ENCODE measurements at places on chromosomes 2 and 18.
A peak's percentile ranks its signal among the peaks of the same experiment; 100 is the strongest.

DNA sequence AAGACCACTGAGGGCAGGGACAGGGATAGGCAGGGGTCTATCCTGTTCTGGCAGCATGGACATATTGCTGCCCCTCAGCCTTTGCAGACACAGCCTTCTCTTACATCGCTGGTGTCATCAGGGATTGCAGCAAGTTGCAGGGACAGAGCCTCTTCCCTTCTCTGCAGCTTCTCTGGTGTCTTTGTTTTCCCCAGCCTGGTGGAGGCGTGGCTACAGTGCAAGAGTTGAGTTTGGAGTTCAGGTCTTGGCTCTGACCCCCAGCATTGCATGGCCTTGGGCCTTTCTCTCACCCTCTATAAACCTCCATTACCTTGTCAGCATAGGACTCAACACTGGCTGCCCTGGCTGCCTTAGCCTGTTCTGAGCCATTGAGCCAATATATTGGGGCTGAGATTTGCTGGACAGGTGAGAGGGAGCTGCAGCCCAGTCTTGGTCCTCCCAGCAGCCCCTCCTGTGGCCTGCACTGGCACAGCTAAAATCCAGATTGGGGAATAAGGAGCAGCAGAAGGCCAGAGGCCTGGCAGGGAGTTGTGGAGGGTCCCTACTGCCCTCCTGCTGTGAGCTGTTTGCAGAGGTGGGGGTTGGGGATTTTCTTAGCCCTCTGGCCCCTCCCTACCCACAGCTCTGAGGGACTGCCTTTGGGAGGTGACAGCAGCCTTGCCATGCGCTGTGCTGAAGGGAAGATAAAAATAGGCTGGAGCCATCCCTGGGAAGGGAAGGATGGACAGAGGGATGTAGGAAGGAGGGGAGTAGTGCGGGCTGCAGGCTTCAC is 22.8 kb downstream of the EHD3 start:
- no peaks in the 10 kb centered on the region for H3K36me3 ChIP-seq
- no peaks in the 10 kb centered on the region for H3K27me3 ChIP-seq
- DNase-seq = no peak
- no peak overlapping the region for H3K4me3 ChIP-seq

- no peak overlapping the region for H3K4me3 ChIP-seq
- no peaks in the 10 kb centered on the region for H3K4me1 ChIP-seq
- H3K27me3 ChIP-seq = no peaks in the 10 kb centered on the region
- no peak for DNase-seq
- no peak overlapping the region for H3K27ac ChIP-seq
Measured at GRCh38 chr18:57843386-57843785, 40.3 kb upstream of the ATP8B1 start.

- peak overlapping the region; percentile 21 for H3K27ac ChIP-seq
- H3K4me3 ChIP-seq = no peak overlapping the region
- H3K4me1 ChIP-seq = peaks cover 19% of the 10 kb centered on the region
- no peak for DNase-seq
- H3K36me3 ChIP-seq = no peaks in the 10 kb centered on the region
Measured at GRCh38 chr2:1973636-1974035, 229.3 kb upstream of the PXDN start.

- peaks cover 3% of the 10 kb centered on the region for H3K36me3 ChIP-seq
- no peak overlapping the region for H3K4me3 ChIP-seq
- no peak overlapping the region for H3K27ac ChIP-seq
- H3K27me3 ChIP-seq = no peaks in the 10 kb centered on the region
- DNase-seq = no peak
Measured at GRCh38 chr18:63992751-63993150, 22.9 kb downstream of the SERPINB8 start.

DNA sequence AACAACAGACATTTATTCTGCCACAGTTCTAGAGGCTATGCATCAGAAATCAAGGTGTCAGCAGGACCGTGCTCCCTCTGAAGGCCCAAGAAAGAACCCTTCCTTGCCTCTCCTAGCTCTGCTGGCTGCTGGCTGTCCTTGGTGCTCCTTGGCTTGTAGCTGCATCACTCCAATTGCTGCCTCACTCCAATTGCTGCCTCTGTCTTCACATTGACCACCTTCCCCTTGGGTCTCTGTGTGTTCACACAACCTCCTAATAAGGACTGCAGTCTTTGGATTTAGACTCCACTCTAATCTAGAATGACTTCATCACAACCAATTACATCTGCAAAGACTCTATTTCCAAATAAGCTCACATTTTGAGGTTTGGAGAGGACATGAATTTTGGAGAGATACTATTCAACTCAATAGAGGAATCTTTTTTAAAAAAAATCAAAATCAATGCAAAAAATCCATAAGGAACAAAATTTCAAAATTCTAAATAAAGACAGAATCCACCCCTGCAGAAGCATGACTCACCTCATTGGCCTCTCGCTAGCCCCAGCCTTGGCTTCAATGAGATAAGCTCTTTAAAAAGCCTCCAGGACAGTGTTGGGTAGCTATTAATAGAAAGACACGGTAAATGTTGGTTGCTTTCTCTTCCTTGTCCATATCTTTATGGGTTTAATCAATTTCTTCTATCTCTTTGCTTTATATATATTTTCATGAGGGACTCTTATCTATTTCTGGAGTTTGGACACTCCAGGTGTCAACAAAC is 267.6 kb upstream of the MGAT5 start:
- H3K27ac ChIP-seq = no peak overlapping the region
- peaks cover 3% of the 10 kb centered on the region for H3K27me3 ChIP-seq
- H3K36me3 ChIP-seq = no peaks in the 10 kb centered on the region
- H3K4me1 ChIP-seq = no peaks in the 10 kb centered on the region

- peak overlapping the region; percentile 55 for H3K27ac ChIP-seq
- no peaks in the 10 kb centered on the region for H3K27me3 ChIP-seq
- H3K36me3 ChIP-seq = no peaks in the 10 kb centered on the region
Measured at GRCh38 chr2:36407413-36407812, 51.8 kb downstream of the CRIM1 start.

GRCh38 chr2:134737671-134738070 is 18.9 kb upstream of the TMEM163 start:
- H3K27me3 ChIP-seq = no peaks in the 10 kb centered on the region
- H3K4me1 ChIP-seq = no peaks in the 10 kb centered on the region
- no peak overlapping the region for H3K4me3 ChIP-seq
- H3K27ac ChIP-seq = no peak overlapping the region

DNA sequence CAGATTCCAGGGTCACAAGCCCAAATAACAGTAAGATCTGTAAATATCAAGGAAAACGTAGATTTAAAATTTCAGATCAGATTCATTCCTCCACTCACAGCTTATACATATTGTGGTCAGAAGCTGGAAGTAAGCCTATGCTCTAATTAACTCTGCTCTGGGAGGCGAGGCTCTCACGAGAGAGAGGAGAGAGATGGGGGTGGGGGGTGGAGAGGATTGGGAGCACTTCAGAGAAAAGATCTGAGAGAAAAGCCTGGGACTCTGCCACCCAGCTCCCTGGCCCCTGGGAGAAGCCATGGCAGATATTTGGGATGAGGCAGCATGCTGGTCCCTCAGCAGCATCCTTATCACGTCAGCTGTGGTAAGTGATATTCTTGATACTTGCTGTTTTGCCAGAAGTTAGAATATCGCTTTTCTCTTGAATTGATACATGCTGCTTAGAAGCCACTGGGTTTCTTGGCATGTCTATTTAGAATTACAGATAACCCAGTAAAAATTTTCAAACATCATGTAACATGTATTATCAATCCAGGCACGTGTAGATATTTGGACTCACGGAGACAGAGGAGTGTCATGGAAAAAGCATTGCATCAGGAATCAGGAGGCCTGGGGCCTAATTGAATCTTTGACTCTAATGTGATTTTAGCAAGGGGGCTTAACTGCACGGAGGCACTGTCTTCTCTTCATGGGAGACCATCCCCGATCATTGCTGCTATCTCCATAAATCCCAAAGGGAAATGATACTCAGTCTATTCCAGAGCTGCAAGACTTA is 265.4 kb downstream of the HRH4 start:
- no peak overlapping the region for H3K27ac ChIP-seq
- no peak for DNase-seq
- peaks cover 3% of the 10 kb centered on the region for H3K4me1 ChIP-seq

- no peak overlapping the region for H3K27ac ChIP-seq
- no peak for DNase-seq
- H3K36me3 ChIP-seq = no peaks in the 10 kb centered on the region
Measured at GRCh38 chr2:238370823-238371372, 50.6 kb downstream of the TRAF3IP1 start.

DNA sequence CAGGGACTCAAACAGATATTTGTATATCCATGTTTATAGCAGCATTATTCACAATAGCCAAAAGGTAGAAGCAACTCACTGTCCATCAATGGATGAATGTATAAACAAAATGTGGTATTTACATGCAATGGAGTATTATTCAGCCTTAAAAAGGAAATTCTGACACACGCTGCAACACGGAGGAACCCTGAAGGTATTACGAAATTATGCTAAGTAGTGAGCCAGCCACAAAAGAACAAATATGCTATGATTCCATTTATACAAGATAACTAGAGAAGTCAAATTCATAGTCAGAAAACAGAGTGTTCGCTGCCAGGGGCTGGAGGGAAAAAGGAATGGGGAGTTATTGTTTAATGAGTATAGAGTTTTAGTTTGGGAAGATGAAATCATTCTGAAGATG is 61.0 kb upstream of the CDKL4 start:
- no peak for DNase-seq
- no peaks in the 10 kb centered on the region for H3K4me1 ChIP-seq
- H3K4me3 ChIP-seq = no peak overlapping the region
- H3K36me3 ChIP-seq = no peaks in the 10 kb centered on the region
- H3K27me3 ChIP-seq = no peaks in the 10 kb centered on the region
- H3K27ac ChIP-seq = no peak overlapping the region

DNA sequence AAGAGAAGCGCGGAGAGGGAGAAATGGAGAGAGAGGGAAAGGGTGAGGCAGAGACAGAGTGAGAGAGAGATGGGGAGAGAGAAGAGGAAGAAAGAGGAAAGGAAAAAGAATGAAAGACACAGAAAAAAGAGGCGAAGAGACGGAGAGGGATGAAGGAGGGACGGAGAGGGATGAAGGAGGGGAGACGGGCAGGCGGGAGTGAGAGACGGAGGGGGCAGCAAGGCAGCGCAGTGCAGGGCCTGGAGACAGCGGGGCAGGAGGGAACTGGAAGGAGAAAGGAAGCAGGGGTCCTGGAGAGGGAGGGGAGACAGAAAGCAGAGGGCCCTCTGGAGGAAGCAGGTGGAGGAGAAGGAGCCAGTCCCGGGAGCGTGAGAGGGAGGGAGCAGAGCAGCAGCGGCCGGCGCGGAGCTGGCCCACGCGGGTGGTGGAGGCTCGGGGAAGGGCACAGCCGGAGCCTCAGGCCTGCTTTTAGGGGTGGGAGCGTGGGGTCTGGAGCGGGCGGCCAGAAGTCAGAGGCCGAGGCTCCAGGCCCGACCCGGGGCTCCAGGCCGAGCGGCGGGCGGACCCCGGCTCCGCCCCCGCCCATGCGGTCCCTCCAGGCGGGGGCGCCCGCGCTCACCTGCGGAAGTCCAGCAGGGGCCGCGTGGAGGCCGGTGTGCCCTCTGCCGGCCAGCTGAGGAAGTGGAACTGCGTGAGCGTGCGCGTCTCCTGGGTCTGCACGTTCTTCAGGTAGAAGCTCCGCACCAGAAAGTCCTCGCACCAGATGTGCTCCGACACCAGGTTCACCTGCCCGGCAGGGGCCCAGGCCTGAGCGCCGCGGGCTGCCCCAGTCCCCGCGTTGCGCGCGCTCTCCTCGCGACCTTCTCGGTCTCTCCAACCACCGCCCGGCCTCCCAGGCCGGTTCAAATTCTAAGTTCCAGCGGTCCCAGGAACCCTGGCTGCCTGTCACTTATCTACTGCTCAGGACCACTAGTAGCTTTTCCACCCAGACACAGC is 14.5 kb downstream of the PTPRN start:
- H3K36me3 ChIP-seq = no peaks in the 10 kb centered on the region
- peak overlapping the region; percentile 54 for H3K4me3 ChIP-seq
- peaks cover 4% of the 10 kb centered on the region for H3K27me3 ChIP-seq
- peaks cover 27% of the 10 kb centered on the region for H3K4me1 ChIP-seq
- DNase-seq = peak; percentile 87
- no peak overlapping the region for H3K27ac ChIP-seq

GRCh38 chr2:25372405-25373268 is 30.9 kb upstream of the DNMT3A start:
- H3K4me3 ChIP-seq = no peak overlapping the region
- no peaks in the 10 kb centered on the region for H3K27me3 ChIP-seq
- peaks cover 29% of the 10 kb centered on the region for H3K4me1 ChIP-seq
- H3K27ac ChIP-seq = no peak overlapping the region
- no peaks in the 10 kb centered on the region for H3K36me3 ChIP-seq
- DNase-seq = no peak

- H3K4me3 ChIP-seq = no peak overlapping the region
- H3K36me3 ChIP-seq = no peaks in the 10 kb centered on the region
- DNase-seq = no peak
- H3K27me3 ChIP-seq = no peaks in the 10 kb centered on the region
- peak overlapping the region; percentile 73 for H3K27ac ChIP-seq
Measured at GRCh38 chr2:28327581-28327955, 65.1 kb upstream of the FOSL2 start.

DNA sequence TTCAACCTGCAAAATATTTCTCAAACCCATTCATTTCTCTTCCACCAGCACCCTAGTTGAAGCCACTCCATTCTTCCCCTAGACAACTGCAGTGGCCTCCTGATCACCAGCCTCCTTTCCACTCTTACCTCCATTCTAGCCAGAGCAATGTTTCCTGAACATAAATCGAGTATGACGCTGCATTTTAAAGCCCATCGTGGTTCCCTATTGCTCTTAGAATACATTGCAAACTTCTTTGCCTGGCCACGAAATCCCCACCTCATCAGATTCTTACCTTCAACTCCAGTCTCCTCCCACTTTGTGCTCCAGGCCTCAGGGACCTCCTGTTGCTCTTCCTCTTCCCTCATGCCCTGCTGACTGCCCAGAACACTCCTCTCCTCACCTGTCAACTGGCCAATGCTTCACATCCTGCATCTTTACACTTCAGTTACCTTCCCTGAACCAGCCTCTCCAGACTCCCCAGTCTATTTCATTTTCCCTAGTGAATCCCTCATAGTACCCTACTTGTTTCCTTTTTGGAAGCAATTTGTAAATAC is 176.5 kb upstream of the CTAGE1 start:
- no peak overlapping the region for H3K27ac ChIP-seq
- H3K4me1 ChIP-seq = no peaks in the 10 kb centered on the region
- no peaks in the 10 kb centered on the region for H3K36me3 ChIP-seq
- H3K27me3 ChIP-seq = no peaks in the 10 kb centered on the region

- no peak overlapping the region for H3K4me3 ChIP-seq
- H3K27me3 ChIP-seq = no peaks in the 10 kb centered on the region
- no peaks in the 10 kb centered on the region for H3K4me1 ChIP-seq
- no peak for DNase-seq
- H3K36me3 ChIP-seq = no peaks in the 10 kb centered on the region
- H3K27ac ChIP-seq = no peak overlapping the region
Measured at GRCh38 chr2:22769497-22769896, 615.5 kb upstream of the KLHL29 start.

GRCh38 chr2:161975813-161976160 is 98.2 kb downstream of the DPP4 start:
- DNase-seq = no peak
- H3K27me3 ChIP-seq = no peaks in the 10 kb centered on the region
- H3K27ac ChIP-seq = no peak overlapping the region
- H3K4me3 ChIP-seq = no peak overlapping the region
- H3K4me1 ChIP-seq = no peaks in the 10 kb centered on the region

DNA sequence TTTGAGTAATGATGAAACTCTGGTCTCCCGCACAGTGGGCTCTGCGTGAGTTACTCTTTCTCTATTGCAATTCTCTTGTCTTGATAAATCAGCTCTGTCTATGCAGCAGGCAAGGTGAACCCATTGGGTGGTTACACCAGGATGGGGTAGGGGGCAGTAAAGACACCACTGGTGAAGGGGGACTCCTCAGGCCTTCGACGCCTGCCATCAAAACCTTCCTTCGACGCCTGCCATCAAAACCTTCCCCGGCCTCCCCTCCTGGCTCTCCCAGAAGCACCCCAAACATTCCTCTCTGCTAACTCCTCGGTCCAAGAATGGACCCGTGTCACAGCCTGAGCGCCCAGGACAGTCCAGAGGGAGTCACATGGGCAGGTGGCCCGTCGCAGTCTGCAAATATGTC is 4.8 kb upstream of the STARD7 start:
- H3K4me3 ChIP-seq = no peak overlapping the region
- peaks cover 14% of the 10 kb centered on the region for H3K4me1 ChIP-seq
- DNase-seq = no peak
- H3K27me3 ChIP-seq = no peaks in the 10 kb centered on the region

All from suprapubic skin (tissue), 4 donors.